Left lung (tissue), 14 donors: ENCODE measurements at places on chromosomes 6 and 20. TPM values are rescaled to one million over a fixed set of nuclear protein-coding genes. Genes with fewer than 3 reads are reported as not detected.

The CEP43 gene
- polyA plus RNA-seq = 44.0 TPM

The RSPO3 gene
- 5.2 TPM for polyA plus RNA-seq

The ARG1 gene
- 1.2 TPM for polyA plus RNA-seq

The HLA-DRA gene
- 75.0 TPM for polyA plus RNA-seq

The SIRPA gene
- polyA plus RNA-seq = 11.5 TPM

The ALDH5A1 gene
- polyA plus RNA-seq = 11.6 TPM

The ADGRF1 gene
- polyA plus RNA-seq = 0.32 TPM

The C2 gene
- polyA plus RNA-seq = 3.9 TPM

The CDKN1A gene
- 6.8 TPM for polyA plus RNA-seq

The SLC12A5 gene
- 1.0 TPM for polyA plus RNA-seq

The COL19A1 gene
- 0.75 TPM for polyA plus RNA-seq

The GSTA2 gene
- polyA plus RNA-seq = 0.13 TPM

The DEFB132 gene
- not detected for polyA plus RNA-seq

The CPXM1 gene
- polyA plus RNA-seq = 84.4 TPM

DNA sequence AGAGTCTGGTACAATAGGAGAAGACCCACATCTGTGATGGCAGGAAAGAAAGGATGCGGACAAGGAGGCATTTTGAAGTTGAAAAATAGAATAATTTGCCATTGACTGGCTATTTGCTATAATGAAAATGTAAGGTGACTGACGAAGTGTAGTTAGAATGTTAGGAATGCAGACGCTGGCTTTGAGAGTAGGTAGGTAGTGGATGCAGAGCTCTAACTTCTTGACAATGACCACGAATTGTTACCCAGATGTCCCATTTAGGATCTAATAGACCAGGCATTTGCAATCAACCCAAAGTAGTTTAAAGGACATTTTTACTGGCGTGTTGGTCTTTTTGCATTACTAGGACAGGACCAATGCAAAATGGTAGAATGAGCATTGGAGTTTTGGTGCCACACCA lies 14.2 kb downstream of the MLIP start:
- DNase-seq = no peak

DNA sequence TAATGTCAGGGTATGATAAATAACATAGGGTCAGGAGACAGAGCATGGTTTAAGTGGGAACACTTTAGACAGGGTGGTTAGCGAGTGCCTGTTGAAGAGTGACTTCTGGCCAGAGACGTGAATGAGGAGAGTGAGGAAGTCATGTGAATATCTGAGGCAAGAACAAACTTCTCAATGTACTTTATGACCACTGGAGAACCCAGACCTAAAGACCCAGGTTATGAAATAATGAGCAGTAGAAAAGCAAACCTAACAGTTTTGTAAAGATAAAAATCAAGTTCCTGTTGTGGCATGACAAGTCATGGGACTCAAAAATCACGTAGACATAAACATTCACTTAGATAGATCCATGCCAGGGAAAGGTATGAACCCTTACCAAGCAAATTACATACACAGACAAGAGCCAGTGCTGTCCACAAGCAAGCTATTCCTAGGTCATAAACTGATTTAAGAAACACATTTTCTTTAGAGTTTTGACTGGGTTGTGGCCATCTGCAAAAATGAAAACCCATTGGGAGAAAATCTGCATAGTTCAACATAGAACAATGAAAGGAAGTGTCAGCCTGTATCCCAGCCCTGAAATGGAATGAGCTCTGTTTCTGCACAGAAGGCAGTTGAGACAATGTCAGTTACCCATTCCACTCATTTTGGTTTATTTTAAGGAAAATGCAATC lies 2.2 kb upstream of the MYCT1 start:
- no peak for DNase-seq

GRCh38 chr6:138772596-138773176 lies 883 bp upstream of the CCDC28A start:
- DNase-seq = no peak

- DNase-seq = no peak
Observed at GRCh38 chr20:13101276-13101675, 92.5 kb downstream of the SPTLC3 start.

GRCh38 chr6:44667668-44668390 lies 280.3 kb downstream of the CDC5L start:
- no peak for DNase-seq

DNA sequence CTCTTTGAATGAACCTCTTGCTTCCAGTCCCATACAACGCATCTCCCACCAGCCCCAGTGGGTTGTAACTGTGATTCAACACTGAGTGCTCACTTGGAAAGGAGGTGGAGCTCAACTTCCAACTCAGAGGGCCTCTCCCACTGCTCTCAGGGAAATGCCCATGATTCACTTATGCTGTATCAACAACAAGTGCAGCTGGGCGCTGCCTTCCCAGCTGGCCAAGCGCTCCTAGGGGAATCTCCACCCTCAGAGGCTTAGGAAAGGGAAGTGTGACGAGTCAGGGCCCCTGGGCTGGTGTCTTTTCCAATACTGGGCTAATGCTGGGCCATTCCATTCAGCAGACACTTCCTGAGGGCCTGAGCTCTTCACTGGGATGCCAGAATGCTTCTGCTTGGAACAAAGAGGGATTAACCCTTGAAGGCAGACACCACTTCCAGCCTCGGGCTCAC lies 8.1 kb upstream of the OCSTAMP start:
- DNase-seq = no peak

GRCh38 chr6:83474309-83474708 lies 38.0 kb upstream of the PRSS35 start:
- no peak for DNase-seq

GRCh38 chr6:151096255-151096612 lies 143.5 kb upstream of the AKAP12 start:
- DNase-seq = no peak

- no peak for DNase-seq
Observed at GRCh38 chr20:49028684-49029083, 17.4 kb upstream of the CSE1L start.

- DNase-seq = no peak
Observed at GRCh38 chr6:45049188-45049843, 278.8 kb upstream of the RUNX2 start.

- DNase-seq = no peak
Observed at GRCh38 chr6:39003072-39003471, 45.5 kb upstream of the GLP1R start.

- no peak for DNase-seq
Observed at GRCh38 chr20:37494301-37494700, 26.7 kb upstream of the NNAT start.

DNA sequence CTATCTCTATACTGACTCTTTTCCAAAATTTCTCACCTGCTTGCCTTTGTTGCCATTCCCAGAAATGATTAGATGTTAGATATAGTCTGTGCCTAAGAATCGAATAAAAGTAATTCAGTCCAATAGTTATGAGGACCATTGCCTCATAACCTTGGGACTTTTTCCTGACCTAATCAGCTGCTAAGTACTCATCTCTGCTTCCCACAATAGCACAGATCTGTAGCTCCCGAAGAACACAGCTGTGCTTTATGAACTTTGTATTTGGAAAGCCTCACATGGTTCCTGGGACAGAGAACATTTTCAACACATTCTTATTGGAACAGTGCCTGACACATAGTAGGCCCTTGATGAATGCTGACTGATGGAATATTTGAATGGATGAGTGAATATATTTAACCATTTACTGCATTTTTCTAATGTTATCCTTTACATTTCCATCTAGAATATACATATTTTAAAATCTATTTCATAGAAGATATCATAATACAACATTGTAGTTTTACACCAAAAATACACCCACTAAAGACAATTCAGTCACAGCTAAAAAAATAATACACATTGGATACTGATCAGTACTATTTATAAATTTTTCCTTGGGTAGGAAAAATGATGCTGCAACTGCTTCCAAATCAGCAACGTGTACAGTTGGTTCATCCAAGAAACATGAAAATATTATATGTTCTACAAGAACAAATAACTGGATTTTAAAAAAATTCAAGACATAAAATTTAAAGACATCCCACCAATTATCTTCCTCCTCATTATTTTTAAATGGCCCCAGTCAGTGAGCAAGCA lies 53.9 kb downstream of the HS3ST5 start:
- DNase-seq = no peak

GRCh38 chr6:123875784-123876183 lies 72.1 kb downstream of the NKAIN2 start:
- DNase-seq = no peak

- DNase-seq = no peak
Observed at GRCh38 chr6:142226731-142227130, 75.1 kb upstream of the ADGRG6 start.

DNA sequence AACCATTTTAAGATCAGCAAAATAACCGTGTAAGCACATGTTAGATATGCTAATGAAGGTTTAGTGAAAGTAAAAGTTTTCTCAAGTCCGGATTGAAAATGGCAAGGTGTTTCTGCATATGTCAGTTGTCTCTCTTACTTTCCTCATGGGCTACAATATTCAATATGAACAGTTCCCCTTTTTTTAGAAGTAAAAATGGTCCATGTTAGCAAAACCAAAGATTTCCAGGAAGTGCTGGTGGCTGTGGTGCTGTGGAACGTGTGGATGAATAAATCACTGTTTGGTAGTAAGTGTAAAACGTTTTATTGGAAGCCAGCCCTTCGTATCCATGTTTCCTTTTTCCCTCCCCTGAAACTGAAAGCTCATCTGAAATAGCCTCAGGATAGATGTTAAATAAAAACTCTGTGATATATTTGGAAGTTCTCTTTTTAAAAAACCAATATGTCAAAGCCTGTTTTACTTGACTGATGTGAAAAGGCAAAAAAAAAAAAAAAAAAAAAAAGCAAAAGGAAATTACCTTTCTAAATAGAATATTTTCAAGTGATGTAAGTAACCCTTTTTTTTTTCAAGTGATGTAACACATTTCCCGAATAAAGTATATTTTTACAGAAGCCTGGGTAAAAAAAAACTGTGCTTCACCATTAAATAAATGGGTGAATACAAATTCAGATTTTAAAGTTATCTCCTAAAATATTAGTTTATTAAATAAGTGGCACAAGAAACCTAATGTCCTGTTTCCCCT lies 41.9 kb downstream of the PLEKHG1 start:
- no peak for DNase-seq

DNA sequence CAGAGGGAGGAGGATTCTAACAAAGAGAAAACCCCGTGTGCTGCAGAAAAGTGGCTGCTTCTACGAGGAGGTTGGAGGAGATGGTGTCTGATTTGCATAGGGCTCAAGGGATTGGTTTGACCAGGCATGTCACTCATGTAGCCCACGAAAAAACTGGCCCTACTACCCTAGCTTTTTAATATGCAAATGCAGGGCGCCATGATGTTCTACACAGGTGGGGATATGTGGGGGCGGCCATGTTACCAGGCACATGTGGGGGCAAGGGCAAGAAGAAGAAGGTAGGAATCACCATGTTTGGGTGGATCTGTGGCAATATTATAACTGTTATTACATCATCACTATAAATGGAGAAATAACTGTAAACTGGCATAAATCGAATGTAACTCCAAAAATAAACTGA lies 9.9 kb downstream of the KIAA1755 start:
- no peak for DNase-seq

- no peak for DNase-seq
Observed at GRCh38 chr20:2237059-2237458, 58.7 kb upstream of the TGM3 start.

DNA sequence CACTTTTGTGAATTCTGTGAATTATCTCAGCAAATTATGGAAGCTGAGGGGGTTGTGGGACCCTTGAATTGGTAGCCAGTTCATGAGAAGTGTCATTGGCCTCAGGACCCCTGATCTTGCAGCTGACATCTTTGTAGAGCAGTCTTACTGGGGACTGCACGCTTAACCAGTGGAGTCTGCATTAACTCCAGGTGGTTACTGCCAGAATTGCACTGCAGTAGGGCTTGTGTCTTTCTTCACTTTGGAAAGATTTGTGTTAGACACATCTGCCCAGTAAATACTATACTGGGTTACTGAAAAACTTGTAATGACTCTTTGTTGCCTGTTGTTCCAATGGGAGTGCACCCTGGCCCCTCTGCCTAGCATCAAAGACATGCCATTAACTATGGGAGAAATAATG lies 21.2 kb upstream of the CDKN1A start:
- DNase-seq = no peak

GRCh38 chr6:130560231-130560630 lies 194.4 kb downstream of the TMEM200A start:
- no peak for DNase-seq

GRCh38 chr20:57616143-57616951 lies 3.9 kb downstream of the ZBP1 start:
- DNase-seq = peak; percentile 76

GRCh38 chr20:49595811-49596561 lies 28.0 kb upstream of the PTGIS start:
- no peak for DNase-seq

- DNase-seq = peak; percentile 10
Observed at GRCh38 chr20:34834459-34834893, 9.0 kb upstream of the NCOA6 start.

GRCh38 chr20:10075606-10076005 lies 40.8 kb downstream of the ANKEF1 start:
- DNase-seq = no peak

DNA sequence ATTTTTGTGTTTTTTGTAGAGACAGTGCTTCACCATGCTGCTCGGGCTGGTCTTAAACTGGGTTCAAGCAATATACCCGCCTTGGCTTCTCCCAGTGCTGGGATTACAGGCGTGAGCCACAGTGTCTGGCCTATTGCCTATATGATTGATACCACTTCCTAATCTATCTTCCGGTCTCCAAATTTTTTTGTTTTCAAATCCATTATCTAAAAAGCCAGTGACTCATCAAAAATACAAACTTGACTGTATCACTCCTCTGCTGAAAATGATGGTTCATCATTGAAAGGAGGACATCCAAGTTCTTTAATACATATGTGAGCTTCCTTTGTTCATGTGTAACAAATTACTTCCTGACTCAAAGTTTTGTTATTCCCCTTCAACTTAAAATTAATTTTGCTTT lies 35.5 kb downstream of the FAM8A1 start:
- DNase-seq = no peak

DNA sequence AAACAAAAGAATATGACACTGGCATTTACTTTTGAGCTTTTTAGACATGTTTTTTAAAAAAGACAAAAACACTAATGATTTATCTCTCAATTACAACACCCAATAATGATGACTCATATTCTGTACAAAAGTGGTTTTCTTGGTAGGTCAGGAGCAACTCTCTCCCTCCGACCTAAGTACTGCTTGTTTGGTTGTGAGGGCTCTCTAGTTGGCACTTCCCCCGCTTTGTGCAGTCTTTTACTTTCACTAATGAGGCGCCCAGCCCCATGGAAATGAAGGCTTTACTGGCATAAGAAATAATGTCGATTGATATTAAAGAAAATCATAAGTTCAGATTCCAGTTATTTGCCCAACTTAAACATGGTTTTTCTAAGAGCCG lies 1.3 kb downstream of the KPNA5 start:
- DNase-seq = no peak

DNA sequence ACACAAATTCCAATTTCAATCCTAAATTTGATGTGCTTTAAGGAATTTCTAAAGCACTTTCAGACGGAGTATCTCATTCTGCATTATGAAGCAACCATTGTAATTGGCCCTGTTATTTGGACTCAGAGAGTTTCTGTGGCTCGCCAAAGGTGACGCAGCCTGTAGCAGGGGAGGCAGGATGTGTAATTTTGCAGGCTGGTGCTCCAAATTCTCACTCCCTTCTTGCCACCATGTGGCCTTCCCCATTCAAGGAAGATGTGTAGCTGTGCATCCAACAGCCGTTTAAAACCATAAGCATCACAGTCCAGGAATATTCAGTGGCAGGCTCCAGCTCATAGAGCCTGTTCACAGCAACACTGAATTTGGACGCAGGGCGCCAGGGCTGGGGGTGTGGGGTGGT lies 45.8 kb downstream of the AGPAT4 start:
- no peak for DNase-seq
